ENCODE measurements at places on chromosomes 3 and 15. TPM values are rescaled to one million over a fixed set of nuclear protein-coding genes. Genes with fewer than 3 reads are reported as not detected.

Gene PRRT3
- total RNA-seq, result 1.4 TPM

Gene CLSTN2
- under 0.01 TPM for total RNA-seq

Gene CADM2
- total RNA-seq, result not detected

Gene AGTR1
- 3.3 TPM for total RNA-seq

- DNase-seq, result peak; percentile 64
Measured at GRCh38 chr15:77493324-77493907, 72.7 kb downstream of the HMG20A start.

DNA sequence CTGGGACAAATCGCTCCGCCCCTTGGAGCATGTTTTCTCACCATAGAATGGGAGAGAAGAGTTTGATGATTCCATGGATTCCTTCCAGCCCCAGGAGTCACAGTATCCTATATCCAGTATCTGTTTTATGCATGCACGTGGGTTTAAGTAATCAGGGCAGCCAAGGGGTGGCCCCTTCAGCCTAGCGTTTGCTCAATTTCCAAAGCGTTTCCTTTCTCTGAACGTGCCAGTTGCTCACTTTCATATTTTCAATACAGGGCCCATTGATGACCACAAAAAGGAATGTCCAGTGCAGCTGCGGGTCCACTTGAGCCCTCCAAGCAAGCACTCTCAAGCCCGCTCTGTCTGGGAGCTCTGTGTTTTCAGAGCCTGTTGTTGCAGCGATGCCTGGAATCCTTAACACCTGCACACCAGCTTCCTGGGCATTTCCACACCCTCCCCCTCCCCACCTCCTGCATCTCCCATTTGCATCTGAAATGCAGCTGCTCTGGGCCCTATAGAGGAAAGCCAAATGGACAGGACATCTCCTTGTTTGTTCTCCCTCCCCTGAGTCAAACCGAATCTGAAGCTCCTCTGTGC is 164.3 kb upstream of the LPP start:
- DNase-seq, result no peak

GRCh38 chr3:61631108-61631769 is 69.9 kb downstream of the PTPRG start:
- DNase-seq, result no peak

Gene COLQ
- 0.18 TPM for total RNA-seq

Gene SNX22
- under 0.01 TPM for total RNA-seq

GRCh38 chr15:68285259-68285980 is 7.9 kb downstream of the FEM1B start:
- no peak for DNase-seq

GRCh38 chr15:33746203-33746602 is 222.1 kb upstream of the CHRM5 start:
- DNase-seq, result no peak

DNA sequence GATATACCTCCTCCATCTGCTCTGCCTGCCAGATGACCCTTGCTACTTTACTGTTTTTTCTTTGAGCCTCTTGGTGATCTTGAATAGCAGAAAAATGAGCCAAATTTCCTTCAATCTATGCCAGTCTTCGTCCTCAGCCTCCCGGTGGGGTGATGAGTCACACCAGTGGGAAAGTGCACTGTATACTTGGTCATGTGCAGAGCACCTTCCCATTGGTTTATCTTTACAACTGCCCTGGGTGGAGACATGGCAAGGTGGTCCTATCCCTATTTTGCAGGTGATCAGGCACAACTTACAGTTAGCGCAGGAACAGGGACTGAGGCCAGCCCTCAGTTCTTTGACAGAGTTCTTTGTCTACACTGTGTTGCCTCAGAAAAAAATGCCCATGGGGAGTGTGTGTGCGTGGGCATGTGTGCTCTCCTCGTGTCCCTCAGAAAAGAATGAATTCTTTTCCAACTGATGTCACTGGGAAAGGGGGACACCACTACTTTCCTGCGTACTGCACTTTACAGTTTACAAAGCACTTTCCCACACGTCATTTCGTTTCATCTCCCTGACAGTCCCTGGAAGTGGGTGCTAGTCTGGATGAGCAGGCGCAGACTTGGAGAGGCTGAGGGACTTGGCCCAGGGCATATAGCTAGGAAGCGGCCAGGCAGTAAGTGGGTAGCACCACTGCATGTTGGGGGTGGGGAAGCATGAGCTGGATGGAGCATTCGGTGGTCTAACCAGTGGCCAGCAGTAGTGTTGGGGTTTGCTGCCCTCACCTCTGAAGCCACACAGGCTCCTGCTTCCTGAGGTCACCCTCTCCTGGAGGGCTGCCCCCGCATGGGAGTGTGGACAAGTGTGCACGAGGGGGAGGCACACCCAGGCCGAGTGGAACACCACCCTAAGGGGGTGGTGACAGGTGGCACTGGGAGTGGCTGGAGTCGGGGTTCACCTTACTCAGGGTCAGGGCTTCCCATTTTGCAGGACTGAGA is 24.1 kb downstream of the SMAD3 start:
- DNase-seq, result peak; percentile 80

DNA sequence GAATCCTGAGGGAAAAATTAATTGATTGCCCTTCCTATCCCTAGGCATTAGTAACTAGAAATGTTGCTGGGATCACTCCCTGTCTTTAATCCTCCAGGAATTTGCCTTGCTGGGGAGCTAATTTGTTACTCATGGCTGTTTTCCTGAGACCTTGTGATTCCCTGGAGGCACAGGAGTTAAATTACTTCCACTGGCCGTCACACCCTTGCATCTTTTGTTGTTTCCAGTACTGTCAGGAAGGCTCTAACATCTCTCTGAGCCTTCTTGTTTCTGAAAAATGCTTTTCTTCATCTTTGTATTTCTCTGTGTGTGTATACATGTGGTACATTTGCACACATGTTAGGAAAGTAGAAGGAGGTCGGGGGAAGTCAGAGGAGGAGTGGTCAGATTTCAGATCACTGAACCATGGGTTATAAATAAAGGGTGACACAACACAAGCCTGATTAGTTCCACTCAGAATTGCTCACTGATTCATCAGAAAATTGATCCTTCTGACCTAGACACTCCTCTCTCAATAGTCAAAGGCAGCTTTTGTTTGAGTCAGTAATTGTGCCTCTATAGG is 23.5 kb upstream of the LRRFIP2 start:
- peak; percentile 55 for DNase-seq

DNA sequence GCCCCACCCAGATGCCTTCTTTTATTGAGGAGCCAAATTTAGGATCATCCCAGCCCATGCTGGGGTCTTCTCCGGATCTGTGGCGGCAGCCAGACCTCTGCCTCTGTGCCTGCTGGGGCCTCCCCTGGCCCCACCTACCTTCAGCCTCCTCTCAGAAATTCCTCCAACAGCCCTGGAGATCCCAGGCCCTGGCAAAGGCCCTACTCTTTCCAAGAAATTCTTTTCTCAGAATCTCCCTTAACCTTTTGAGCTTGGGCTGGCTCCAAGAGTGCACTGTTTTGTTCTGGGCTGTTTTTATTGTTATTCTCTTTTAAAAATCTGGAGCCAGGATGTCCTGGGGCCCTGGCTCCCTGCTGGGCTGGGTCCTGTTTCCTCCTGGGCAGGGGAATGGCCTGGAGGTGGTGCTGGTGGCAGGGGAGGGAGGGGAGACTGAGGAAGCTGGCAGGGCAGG is 57.8 kb downstream of the GRIP2 start:
- DNase-seq, result no peak

Gene MUC20
- total RNA-seq, result not detected

- no peak for DNase-seq
Measured at GRCh38 chr3:106814231-106814630, 563.0 kb upstream of the CCDC54 start.

- DNase-seq, result no peak
Measured at GRCh38 chr3:64244011-64244942, 19.0 kb upstream of the PRICKLE2 start.

Gene SNRPA1
- 37.1 TPM for total RNA-seq

- peak; percentile 18 for DNase-seq
Measured at GRCh38 chr3:16357186-16358121, 92.4 kb downstream of the OXNAD1 start.

- DNase-seq, result no peak
Measured at GRCh38 chr3:95883801-95884200, 930.6 kb upstream of the EPHA6 start.

DNA sequence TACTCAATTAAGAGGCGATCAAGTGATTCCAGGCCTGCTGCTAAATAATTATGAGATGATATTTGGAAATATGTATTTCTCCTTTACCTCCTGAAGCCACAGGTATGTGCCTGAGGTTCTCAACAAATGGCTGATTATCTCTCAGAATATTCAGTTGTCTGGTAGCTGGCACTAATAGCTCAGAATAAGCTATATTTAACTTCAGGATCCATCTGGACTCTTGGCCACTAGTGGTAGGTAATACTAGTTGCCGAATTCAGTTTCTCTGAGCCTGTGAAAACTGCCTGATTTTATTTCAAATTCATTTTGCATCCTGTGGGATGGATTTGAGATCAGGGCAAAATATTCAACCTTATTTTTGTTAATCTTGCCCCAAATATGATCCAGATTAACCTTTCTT is 499.0 kb downstream of the DIPK2A start:
- DNase-seq, result no peak

DNA sequence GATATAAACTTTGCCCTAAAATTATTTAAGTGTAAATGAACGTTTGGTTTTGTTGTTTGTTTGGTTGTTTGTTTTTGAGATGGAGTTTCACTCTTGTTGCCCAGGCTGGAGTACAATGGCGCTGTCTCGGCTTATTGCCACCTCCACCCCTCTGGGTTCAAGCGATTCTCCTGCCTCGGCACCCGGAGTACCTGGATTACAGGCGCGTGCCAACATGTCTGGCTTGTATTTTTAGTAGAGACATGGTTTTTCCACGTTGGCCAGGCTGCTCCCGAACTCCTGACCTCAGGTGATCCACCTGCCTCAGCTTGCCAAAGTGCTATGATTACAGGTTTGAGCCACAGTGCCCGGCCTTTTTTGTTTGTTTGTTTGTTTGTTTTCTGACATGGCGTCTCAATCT is 87.9 kb upstream of the CHD2 start:
- DNase-seq, result no peak

DNA sequence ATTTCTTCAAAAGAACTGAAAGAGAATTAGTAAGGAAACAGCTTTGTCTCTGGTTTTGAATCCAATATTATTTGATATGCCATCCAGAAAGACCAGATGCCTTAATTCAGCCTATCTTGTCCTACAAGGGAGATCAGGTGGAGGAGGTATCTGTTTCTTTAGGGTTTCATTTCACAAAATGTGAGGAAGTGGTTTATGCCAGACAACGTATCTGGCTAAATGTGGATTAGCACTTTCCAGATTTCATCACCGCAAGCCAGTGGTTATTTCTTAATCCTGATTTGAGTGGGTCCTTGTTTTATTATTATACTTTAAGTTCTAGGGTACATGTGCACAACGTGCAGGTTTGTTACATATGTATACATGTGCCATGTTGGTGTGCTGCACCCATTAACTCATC is 271.1 kb downstream of the EBLN2 start:
- DNase-seq, result no peak

DNA sequence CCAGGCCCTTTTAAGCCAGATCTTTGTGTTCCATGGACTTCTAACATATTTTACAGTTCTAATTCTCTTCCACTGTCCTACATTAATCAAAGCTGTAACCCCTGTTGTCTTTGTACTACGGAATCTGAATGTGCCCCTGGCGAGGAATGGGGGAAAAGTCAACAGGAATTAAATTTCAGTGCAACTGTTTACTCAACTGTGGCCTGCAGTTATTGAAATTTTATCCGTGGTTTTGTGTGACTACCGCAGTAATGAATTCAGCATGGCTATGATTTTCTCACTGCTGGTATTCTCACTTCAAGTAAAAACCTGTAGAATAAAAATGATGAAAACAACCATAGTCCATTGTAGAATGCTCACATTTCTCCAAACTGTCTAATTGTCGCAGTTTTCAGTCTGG is 388.0 kb downstream of the FOXP1 start:
- DNase-seq, result peak; percentile 86

Gene IMPG2
- total RNA-seq, result 0.18 TPM

DNA sequence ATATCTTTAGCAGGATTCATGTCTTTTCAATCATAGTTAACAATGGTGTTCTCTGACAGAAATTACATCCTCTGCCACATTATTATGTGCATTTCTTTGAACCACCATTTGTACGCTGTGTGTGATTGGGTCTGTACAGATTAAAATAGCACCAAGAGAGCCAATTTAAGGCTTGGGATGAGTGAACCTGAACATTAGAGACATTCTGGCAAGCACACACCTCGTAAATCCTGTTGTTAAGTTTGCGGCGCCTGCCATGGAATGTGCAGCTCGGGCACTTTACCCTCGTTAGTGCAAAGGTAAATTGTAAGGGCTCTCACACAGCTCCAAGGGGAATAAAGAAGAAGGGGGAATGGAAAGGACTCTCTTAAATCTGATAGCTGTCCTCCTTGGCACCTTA is 482.4 kb upstream of the DPPA4 start:
- no peak for DNase-seq

- DNase-seq, result no peak
Measured at GRCh38 chr15:94231723-94232468, 535 bp downstream of the MCTP2 start.

- DNase-seq, result no peak
Measured at GRCh38 chr3:46692566-46692990, 901 bp downstream of the ALS2CL start.

Gene PRR20G
- not detected for total RNA-seq

GRCh38 chr15:56194035-56194434 is 49.6 kb downstream of the RFX7 start:
- peak; percentile 33 for DNase-seq

Gene HTR3E
- total RNA-seq, result not detected

DNA sequence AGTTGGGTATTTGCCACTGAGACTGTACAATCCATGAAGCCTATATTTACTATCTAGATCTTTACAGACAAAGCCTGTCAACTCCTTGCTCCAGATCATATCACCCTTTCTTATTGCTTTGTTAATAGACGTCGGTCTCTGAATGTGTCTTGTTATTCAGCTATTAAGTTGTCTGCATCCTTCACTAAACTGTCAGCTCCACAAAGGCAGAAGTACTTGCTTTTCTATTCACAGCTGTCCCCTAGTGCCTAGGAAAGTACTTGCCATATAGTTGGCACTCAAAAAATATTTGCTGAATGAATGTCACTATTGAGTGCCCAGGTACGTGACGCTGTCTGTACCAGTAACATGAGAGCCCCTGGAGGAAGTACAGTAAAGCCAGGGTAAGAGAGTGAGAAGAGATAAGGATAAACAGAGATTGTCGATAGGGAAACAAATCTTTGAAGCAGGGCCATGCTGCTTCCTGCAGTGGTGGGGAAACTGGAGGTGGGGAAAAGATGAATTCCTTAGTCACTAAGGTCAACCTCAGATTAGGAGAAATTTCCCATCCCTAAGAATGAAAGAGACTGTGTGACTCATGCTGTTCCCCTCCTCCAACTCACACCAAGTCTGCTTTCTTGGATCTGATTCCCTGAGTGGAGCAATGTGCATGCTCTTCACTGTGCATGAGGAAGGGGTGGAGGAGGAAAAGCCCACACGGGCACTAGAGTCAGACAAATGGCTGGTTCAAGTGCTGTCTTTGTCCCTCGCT is 36.3 kb downstream of the PRICKLE2 start:
- DNase-seq, result peak; percentile 97

DNA sequence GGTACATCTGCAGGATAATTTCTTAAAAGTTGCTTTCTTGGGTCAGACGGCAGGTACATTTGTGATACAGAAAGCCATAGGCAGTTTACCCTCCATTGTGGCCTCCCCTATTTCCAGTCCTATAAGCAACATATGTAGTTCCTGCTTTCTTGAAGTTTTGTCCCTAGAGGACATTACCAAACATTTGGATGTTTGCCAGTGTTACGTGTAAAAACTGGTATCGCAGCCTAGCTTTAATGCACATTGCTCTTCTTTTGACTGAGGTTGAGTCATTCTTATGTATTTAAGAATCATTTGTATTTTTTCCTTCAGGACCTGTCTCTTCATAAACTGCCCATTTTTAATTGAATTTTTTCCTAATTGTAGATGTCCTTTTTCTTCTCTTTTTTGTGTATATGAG is 114.3 kb downstream of the DIPK2A start:
- peak; percentile 32 for DNase-seq
